ENCODE measurements at places on chromosomes 11 and 22. TPM values are rescaled to one million over a fixed set of nuclear protein-coding genes. Genes with fewer than 3 reads are reported as not detected.

- DNase-seq = peak; percentile 74
Observed at GRCh38 chr11:73760135-73760678, 667 bp downstream of the RAB6A start.

The BCO2 gene
- total RNA-seq = 1.1 TPM

The CHRM4 gene
- total RNA-seq = not detected

The ZNF70 gene
- 3.9 TPM for total RNA-seq

The USP2 gene
- 17.8 TPM for total RNA-seq
